ENCODE measurements at places on chromosomes 7 and 10.

GRCh38 chr7:100609958-100610357 is 2.4 kb upstream of the MOSPD3 start:
- no peak for DNase-seq

- no peak for DNase-seq
Observed at GRCh38 chr7:137633133-137633532, 213.6 kb downstream of the DGKI start.

DNA sequence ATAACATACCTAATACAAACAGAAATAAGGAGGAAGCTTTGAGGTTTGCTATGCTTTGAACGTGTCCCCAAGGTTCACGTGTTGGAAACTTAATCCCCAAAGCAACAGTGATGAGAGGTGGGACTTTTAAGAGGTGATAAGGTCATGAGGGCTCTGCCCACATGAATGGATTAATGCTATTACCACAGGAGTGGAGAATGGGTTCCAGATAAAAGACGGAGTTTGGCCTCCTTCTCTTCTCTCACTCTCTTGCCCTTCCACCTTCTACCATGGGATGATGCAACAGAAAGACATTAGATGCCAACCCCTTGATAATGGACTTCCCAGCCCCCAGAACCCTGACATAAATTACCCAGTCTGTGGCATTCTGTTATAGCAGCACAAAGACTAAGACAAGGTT is 9.6 kb downstream of the ITGB1 start:
- no peak for DNase-seq

GRCh38 chr10:91864099-91864498 is 45.2 kb downstream of the FGFBP3 start:
- no peak for DNase-seq

GRCh38 chr10:95693071-95693667 is 558 bp downstream of the TCTN3 start:
- DNase-seq: no peak

- no peak for DNase-seq
Observed at GRCh38 chr7:54888734-54889082, 129.7 kb upstream of the SEC61G start.

GRCh38 chr10:59301067-59301754 is 61.1 kb downstream of the FAM13C start:
- no peak for DNase-seq

DNA sequence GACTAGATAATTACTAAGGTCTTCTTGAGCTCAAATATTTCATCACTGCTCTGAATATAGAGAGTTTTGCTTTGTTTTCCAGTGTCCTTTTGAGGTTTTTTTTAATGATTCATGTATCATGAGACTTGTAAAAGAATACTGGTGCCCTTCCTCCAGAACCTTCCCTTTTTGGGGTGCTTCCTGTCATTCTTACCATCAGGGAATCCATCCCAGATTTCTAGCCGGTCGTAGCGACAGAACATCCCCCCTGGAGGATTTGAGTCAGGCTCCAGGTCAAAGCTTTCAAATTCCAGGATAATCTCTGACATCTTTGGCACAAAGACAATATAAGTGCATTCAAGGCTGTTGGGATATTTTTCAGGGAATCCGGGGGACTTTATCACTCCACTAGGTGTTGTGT is 71.0 kb downstream of the NRP1 start:
- no peak for DNase-seq

DNA sequence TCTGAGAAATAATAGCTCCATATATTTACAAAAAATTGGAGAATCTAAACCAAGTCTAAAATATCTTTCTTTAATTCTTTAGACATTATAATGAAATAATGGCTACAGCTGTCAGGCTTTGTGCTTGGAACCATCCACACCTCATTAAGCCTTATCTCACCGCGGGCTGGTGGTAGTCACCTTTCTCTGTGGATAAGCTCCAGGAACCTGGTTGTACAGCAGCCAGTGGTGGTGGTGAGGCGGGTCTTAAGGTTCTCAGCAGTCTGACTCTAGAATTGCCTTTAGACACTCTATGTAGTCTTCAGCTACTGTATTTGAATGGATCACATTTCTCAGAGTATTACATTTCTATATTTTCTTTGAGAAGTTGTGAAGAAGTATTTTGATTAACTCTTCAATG is 34.2 kb downstream of the CUL1 start:
- no peak for DNase-seq

GRCh38 chr10:554182-554848 is 135.2 kb downstream of the DIP2C start:
- no peak for DNase-seq

DNA sequence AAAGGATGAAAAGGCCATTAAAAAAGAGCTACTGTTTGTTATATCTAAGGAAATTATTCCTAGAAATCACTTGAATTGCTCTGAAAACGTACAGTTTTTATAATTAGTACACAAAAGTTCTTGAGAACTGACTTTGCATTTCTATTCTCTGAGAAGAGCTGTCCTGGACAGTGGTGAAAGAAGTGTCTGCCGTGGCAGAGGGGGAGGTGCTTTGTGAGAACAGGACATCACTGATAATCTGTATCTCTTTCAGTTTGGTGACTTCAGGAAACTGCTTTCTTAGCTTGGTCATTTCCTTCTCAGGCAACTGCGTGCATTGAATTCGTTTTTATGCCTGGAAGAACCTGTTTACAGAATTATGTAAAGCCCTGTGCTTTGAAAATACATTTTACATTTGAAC is 52.1 kb downstream of the POLL start:
- DNase-seq: no peak

DNA sequence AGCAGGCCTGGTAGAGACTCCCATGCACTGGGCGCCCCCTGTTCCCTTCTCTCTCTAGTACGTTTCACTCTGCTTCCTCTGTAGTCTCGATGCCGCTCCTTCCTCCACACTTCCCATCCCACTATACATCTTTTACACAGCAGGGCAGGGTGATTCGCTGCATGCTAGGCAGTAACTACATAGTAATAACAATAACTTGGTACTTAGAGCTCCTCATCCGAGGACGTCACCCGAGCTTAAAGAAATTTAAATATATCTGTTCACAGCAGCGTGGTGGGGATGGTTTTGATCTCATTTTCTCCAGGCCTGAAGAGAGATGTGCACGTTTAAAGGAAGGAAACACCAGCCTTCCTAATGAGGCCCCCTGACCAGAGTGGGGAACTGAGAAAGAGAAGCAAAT is 276.9 kb downstream of the SKAP2 start:
- DNase-seq: no peak

GRCh38 chr7:101410743-101411507 is 48.2 kb downstream of the COL26A1 start:
- no peak for DNase-seq

- DNase-seq: no peak
Observed at GRCh38 chr7:36286226-36286625, 103.4 kb upstream of the ANLN start.

- DNase-seq: no peak
Observed at GRCh38 chr7:87548123-87548919, 52.4 kb downstream of the ABCB1 start.

- no peak for DNase-seq
Observed at GRCh38 chr7:16615228-16615627, 30.3 kb downstream of the ANKMY2 start.

DNA sequence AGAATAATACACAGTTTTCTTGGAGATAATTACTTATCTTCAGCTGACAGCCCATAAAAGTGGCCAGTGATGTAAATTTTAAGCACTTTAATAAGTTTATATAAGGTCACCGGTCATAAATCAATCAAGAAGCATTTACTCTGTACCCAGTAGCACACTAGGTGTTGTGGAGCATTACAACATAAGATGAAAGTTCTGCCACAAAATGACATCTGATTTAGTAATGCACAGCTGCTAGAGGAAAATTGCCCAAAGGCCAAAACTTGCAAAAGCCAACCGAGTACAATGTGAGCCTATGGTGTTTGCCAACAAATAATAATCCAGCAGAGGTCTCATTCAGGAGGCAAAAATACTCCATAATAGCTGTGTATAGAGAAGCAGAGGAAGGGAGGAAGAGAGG is 63.6 kb downstream of the GPR37 start:
- no peak for DNase-seq

DNA sequence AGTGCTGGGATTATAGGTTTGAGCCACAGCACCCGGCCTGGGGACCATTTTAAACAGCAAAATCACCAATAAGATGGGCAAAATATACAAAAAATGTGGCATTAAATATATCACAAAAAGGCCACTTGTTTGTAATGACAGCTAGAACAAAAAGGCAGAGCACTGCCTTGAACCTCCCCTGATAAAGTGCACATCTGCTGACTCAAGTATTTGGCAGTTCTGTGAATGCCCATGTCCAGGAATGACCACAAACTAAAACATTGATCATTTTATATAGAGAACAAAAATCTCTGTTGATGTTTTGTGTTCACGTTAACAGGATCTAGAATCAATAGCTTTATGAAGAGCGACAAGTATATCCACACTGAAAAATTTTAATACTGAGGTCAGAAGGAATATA is 21.5 kb downstream of the HERC4 start:
- no peak for DNase-seq

DNA sequence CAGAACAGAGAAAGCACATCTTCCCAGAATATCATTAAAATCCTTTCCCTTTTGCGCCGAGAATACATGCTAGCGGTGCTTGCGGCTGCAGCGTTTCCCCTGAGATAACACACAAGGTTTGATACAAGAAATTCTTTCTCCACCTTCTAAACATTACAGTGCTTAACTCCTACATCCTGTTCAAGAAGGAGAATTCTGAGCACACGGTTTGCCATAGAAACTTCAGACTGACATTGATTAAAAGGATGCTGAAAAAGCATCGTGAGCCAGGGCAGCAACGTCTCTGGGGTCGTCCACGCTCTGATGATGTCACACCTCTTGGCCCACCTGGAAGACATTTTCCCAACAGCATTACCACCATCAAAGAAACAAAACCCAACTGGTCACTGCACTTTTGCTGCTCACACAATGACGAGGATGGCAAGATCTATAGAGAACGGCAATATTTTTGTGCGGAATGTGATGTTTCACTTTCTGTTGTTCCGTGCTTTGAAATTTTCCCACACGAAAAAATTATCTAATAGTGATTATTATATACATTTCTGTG is 27.0 kb upstream of the PRSS1 start:
- DNase-seq: no peak

GRCh38 chr10:58791137-58791536 is 278.5 kb downstream of the BICC1 start:
- no peak for DNase-seq

DNA sequence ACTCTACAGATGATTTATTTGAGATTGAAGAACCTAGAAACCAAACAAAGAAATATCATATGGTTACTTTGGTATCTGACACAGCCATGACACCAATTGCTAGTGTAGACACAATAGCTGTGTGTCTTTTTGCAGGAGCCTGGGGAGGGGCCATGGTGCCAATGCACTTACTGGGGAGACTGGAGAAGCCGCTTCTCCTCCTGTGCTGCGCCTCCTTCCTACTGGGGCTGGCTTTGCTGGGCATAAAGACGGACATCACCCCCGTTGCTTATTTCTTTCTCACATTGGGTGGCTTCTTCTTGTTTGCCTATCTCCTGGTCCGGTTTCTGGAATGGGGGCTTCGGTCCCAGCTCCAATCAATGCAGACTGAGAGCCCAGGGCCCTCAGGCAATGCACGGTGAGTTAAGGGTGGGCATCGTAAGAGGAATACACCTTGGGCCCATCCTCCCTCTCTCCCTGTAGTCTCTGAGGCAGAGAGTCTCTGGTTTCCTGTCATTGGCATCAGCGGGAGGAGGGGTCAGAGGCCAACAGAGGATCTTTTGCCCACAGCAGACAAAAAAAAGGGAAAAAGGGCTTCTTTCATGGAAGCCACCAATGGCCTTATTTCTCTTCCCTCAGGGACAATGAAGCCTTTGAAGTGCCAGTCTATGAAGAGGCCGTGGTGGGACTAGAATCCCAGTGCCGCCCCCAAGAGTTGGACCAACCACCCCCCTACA is 1.2 kb downstream of the TMEM139 start:
- no peak for DNase-seq

GRCh38 chr10:20256969-20257368 is 440.7 kb downstream of the PLXDC2 start:
- no peak for DNase-seq

DNA sequence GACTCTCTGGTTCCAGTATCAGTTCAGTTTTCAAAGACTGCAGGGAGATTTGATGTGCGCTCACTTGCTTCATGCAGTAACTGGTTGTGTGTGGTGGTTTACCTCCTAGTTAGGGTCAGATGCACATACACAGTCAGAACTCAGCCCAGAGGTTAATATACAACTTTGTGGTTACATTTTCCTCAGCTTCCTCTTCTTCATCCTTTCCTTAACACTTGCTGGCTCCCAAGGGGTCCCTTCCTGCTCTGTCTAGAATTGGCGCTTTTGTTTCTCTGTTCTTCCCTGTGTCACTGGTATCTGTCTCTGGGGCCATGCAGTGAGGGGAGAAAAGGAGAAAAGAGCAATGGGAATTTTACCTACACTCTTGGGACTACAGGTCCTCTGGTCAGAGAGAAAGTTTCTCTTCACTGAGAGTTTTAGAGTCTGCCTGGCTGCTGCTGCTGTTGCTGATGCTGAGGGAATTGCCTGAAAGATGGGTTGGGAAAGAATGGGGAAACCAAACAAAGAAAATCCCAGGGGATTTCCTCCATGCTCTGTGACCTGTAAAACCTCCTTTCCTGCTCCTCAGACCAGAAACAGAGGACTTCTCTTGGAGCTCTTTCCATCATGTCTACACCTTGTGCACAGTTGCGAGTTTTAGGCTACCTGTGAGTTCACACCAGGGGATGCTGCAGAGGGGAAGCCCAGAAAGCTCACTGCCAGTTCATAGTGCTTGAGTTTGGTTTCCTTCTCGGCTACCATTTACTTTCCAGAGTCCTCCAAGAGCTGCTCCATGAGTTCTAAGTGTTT is 74.6 kb downstream of the WDFY4 start:
- DNase-seq: no peak

DNA sequence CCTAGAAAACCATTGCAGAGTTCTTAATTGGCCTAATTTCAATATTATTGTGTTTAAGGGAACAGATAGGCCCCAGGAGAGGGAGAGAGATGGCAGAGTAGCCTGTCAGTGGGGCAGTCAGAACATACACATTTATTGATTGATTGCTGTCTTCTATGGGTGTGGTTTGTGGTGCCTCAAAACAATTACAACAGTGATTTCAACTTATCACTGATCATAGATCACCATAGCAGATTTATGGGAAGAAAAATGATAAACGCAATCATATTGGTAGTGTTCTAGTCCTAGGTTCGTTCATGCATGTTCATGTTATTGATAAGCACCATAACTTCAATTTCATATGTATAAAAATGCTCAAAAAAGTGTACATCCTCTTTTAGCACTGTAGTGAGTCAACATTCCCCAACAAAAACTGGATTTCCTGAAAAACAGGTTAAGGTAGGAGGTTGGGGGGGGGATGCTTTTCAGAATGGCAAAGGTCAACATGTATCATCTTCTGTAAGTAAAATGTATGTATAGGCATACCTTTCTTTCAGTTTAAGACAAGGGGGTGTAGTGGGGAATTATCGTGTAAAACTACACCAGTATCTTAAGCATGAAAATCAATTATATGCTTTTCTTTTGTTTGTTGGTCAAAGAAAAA is 1.1 kb upstream of the TNKS2 start:
- DNase-seq: no peak

GRCh38 chr10:67978749-67979148 is 94.3 kb downstream of the SIRT1 start:
- DNase-seq: no peak

GRCh38 chr10:72250666-72251065 is 23.1 kb upstream of the DDIT4 start:
- no peak for DNase-seq

- no peak for DNase-seq
Observed at GRCh38 chr7:77326131-77326530, 90.0 kb downstream of the GSAP start.

- no peak for DNase-seq
Observed at GRCh38 chr7:74479066-74479781, 25.5 kb downstream of the GTF2IRD1 start.

- DNase-seq: no peak
Observed at GRCh38 chr7:123601530-123601929, at the start of gene ASB15. Gene ASB15 (plus strand): TSS chr7:123601821. CDS start chr7:123614503, 12,682 bp downstream.

Measured in stimulated activated CD8-positive, alpha-beta memory T cell treated with anti-CD3 and anti-CD28 coated beads, Interleukin-15, amount 100 ng/mL, for 24 hours (primary cell).